ENCODE measurements at places on chromosomes 5 and 9. TPM values are rescaled to one million over a fixed set of nuclear protein-coding genes. Genes with fewer than 3 reads are reported as not detected.
A peak's percentile ranks its signal among the peaks of the same experiment; 100 is the strongest.

DNA sequence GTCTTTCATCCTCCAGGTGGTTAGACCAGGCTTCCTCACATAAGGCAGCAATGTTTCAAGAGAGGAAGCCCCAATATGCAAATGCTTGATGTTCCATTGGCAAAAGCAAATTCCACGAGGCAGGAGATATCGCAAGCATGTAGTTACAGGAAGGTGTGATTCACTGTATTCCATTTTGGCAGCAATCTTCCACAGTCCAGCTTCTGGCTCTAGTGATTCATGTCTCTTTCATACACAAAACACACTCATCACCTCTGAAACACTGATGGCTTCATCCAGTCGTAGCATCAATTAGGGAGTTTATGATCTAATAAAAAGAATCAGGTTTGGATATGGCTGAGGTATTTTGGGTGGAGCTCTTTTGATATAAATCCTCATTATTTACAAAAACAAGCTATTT is 552.2 kb upstream of the RIOK2 start:
- no peak for DNase-seq

- no peak for DNase-seq
Observed at GRCh38 chr5:126931963-126932660, 98.2 kb downstream of the MARCHF3 start.

DNA sequence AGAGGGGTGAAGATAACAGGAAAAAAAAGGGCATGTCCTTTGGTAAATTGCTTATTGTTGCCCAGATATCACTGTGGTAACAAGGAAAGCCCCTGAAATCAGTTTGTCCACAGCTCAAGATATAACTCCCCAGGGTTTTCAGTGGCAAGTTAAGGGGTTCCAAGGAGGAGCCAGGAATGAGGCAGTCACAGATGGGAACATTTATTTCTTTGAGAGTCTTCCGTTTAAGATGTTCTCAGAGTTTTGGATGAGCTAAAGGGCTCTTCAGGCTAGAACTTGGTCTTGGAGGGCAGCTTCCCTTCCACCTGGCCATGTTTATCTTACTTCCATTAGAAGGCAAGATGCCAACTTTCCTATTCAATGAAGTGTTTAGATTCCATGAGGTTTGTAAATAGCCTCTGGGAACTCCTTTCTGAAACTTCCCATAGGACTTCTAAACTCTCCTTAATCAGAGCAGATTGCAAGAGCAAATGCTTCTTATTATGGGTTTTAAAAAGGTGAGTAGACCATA is 277.6 kb upstream of the TNC start:
- no peak for DNase-seq

The RLN2 gene
- not detected for total RNA-seq

The CTXN3 gene
- not detected for total RNA-seq

DNA sequence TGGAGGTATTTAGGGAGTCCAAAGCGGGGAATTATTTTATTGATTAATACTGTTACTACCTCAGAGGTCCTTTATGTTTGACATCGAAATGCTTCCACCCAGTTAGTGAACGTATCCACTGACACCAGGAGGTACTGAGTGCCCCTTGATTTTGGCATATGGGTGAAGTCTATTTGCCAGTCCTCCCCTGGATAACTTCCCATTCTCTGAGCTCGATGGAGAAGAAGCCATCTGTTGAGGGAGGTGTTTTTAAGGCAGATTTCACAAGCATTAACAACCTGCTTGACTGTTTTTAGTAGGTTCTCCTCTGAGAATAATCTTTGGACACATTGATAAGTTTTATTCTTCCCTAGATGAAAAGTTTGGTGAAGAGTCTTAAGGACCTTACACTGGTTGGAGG is 165.3 kb upstream of the NREP start:
- DNase-seq: no peak

The ZDHHC11 gene
- 15.7 TPM for total RNA-seq

The SOX30 gene
- not detected for total RNA-seq

The GLRA1 gene
- total RNA-seq: not detected

- DNase-seq: no peak
Observed at GRCh38 chr5:179755022-179755421, 22.4 kb downstream of the MAML1 start.

DNA sequence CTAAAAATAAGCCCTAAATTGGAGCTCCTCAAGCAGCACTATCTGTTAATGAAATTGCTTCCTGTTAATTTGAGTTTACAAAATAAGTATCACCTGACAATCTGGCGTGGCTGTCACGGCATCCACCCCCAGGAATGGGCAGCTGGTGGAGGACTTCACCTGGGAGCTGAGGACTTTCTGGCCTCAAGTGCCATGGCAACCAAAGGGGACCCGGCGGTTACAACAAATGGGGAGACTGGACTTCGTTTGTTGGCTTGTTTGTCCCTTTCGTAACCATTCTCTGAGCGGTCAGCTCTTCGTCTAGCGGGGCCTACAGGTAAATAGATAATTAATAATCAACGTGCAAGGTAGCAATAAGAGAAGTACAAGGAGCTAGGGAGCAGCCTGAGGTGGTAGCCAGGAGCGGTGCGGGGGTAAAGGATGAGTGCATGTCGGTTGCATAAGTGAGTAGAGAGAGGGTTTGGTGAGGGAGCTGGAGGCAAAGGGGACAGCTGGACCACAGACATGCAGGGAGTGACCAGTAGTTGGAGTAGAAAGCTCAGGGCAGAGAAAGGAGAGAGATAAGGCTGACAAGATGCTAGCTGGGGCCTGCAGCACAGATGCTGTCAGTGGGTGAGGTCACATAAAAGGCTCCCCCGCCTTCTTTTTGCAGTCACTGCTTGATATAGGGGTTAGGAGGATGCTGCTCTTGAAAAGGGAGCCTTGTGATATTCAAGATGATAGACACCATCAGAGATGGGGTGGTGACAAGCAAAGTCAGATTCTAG is 62.5 kb downstream of the HSPA4 start:
- DNase-seq: no peak

DNA sequence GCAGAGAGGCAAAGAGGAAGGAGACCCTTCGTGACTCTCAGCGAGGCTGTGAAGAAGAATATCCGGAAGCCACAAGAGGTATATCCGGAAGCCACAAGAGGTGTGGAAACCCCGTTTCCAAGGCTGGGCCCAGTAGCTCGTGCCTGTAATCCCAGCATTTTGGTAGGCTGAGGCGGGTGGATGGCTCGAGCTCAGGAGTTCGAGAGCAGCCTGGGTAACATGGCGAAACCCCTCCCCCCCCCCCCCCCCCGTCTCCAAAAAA is 612 bp upstream of the BBLN start:
- DNase-seq: peak; percentile 51

GRCh38 chr5:145967296-145967695 is 30.9 kb downstream of the SH3RF2 start:
- DNase-seq: no peak

DNA sequence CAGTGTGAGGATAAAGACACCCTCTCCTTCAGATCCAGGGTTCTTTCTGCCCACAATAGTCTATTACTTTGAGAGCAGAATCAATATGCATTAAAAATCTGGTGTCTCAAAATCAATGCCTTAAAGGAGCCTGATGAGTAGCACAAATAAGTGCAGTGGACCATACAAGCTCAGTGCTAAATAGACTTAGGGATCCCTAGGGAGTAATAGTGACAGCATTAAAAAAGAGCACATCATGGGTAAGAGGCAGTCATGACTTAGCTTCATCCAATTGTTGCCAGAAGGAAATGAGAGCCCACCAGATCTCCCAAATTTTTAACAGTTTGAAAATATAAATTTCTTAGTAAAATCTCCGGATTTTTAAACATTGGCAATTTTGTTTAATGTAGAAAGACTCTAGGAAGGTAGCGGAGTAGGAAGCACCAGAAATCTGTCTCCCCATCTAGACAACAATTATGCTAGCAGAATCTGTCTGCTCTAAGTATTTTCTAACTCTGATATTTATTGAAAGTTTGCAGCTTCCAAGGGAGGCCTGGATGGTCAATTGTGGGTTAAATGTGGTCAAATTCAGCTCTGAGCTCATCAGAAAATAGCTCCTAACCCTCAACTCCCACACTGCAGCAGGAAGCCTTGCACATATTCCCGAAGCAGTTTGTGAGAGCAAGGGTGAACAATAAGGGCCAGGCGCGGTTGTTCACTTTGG is 443.9 kb downstream of the TLE1 start:
- no peak for DNase-seq

The CBY3 gene
- not detected for total RNA-seq

The INSL4 gene
- total RNA-seq: not detected

The SCGB3A2 gene
- total RNA-seq: not detected

- DNase-seq: no peak
Observed at GRCh38 chr5:157888814-157889532, 30.0 kb upstream of the CLINT1 start.

- peak; percentile 58 for DNase-seq
Observed at GRCh38 chr9:17669206-17669605, 90.3 kb downstream of the SH3GL2 start.

GRCh38 chr5:61493973-61494372 is 161.9 kb downstream of the ZSWIM6 start:
- DNase-seq: no peak

The PDLIM4 gene
- total RNA-seq: not detected

- no peak for DNase-seq
Observed at GRCh38 chr9:29668732-29669131, 2095.5 kb upstream of the C9orf72 start.

- peak; percentile 78 for DNase-seq
Observed at GRCh38 chr9:110255463-110256379, 586 bp downstream of the TXN start.

The AKNA gene
- 122 TPM for total RNA-seq

DNA sequence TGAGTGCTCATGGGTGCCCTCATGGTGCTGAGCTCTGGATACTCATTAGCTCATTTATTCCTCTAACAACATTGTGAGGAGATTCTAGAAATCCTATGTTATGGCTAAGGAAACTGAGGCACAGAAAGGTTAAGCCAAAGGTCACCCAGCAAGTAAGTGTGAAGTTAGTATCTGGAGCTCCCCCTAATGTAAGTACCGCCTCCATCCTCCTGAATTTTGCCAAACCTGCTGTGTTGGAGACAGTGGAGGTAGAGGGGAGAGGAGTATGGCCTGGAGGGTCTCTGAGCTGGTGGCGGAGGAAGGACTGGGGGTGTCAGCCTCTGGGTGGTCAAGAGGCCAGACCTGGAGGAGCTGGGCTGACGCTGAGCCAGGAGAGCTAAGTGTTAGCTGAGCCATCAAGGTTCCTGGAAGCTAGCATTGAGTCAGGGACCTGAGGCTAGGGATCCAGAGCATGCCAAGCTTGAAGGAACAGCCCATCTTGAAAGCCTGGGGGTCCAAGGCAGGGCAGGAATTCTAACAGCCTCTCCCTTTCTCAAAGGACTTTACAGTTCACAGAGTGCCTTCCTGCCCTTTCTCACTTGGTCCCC is 114.8 kb downstream of the RGS3 start:
- DNase-seq: no peak

DNA sequence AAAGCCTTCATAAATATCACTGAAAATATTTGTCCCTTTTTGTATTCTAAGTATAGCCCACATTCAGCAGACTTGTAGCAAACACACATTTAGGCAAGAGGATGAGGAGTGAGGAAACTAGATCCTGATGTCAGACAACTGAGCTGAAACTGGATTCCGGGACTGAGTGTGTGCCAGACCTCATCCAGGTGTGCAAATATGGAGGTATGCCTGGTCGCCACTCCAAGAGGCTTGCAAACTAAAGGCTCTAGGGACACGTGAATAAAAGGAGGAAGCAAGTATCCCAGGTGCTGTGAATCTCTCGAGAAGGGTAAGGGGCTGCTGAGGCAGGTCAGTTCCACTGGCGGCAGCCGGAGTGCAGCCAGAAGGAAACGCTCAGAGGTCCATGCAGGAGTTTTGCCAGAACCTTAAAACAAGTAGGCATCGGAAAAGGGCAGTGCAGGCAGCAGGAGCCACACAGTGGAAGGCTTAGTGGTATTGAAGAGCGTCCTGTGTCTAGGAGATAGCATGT is 77.4 kb upstream of the ALDH1B1 start:
- DNase-seq: no peak

The TTC16 gene
- total RNA-seq: not detected

The SLC6A3 gene
- total RNA-seq: not detected

- no peak for DNase-seq
Observed at GRCh38 chr5:154766558-154767281, 11.5 kb downstream of the LARP1 start.

GRCh38 chr9:35537913-35538312 is 48.0 kb downstream of the RUSC2 start:
- no peak for DNase-seq

GRCh38 chr5:150488519-150489359 is 19.2 kb upstream of the NDST1 start:
- DNase-seq: no peak

The SYNPO gene
- total RNA-seq: not detected

DNA sequence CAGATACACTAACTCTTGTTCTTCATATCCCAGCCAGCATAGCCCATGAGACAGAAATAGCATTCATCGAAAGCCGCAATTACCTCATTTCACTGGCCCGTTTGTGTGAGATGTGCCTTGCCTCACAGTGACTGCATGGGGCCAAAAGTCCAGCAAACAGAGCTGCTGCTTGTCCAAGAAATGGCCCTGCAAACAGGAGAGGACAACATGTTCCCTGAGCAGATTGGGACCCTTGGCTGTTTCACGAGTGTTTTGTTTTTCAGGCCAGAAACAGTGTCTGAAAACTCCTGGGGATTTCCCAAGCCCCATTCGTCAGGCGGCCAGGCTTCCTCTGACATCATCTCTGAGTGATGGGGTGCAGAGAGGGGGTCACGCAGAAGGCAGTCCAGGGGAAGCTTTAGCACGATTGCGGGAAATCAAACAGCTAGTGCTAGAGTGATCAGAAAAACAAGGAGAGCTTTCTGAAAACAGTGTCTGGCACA is 503.6 kb upstream of the PAPPA start:
- DNase-seq: no peak

DNA sequence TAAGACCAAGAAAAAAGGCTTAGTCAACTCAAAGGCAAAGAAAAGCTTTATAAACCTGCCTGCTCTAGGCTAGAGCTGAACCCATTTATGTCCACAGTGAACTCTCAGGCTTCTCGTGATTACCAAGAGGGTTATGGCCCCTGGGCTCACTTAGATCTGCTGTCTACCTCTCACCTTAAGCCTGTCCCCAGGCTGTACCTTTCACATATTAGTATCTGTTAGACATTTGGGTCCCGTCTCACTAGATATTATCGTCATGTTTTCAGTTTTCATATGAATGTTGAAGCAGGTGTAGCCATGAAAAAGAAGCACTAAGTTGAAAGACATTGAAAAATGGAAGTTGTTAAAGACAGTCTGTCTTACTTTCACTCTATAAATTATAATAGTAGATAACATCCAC is 75.2 kb upstream of the COX7C start:
- DNase-seq: no peak

- no peak for DNase-seq
Observed at GRCh38 chr9:13324988-13325387, 45.5 kb upstream of the MPDZ start.

DNA sequence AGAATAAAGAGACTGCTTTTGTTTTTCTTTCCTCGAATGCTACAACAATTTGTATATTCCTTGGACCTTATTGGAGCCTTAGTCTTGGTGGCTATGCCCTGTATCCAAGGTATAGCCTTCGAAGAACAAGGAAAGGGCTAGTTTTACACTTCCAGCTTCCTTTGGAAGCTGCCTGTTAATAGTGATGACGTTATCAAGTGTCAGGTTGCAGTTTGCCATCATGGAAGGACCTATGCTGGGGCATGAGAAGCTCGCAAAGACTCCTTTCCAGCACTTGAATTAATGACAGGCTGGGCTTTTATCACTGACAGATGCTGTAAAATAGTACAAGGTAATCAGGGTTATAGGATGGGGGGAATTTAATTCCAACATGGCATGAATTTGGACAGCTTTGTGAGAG is 157.9 kb downstream of the KDM4C start:
- no peak for DNase-seq

- no peak for DNase-seq
Observed at GRCh38 chr5:167982-168660, 23.2 kb upstream of the LRRC14B start.
